ENCODE measurements at places on chromosomes 1 and 21. TPM values are rescaled to one million over a fixed set of nuclear protein-coding genes. Genes with fewer than 3 reads are reported as not detected.

CTSK gene
- total RNA-seq = 6.6 TPM

OR2T33 gene
- not detected for total RNA-seq

SCMH1 gene
- total RNA-seq = 49.0 TPM

FCGR3B gene
- total RNA-seq = not detected

CD52 gene
- total RNA-seq = 3.2 TPM

LRRC39 gene
- total RNA-seq = 0.68 TPM

NUAK2 gene
- total RNA-seq = 20.0 TPM

GALE gene
- total RNA-seq = 26.3 TPM

DNA sequence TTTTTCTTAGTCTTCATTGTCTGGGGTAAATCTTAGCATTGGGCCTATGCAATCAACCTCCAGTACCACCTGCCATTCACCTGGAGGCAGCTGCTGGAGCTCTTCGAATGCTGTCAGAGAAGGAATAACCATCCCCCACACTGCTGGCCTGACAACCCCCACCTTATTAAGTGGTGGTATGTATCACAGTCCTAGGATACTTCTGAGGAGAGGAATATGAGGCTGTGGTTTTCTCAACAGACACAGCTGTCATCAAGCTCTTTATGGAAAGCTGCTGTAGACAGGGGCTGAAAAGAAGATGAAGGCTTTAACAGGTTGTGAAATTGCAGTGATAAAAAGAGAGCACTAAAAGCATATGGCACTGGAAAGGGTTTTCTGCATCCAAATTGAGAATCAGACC, 61.7 kb downstream of the TSEN15 start:
- no peak for DNase-seq

GRCh38 chr21:45278156-45278911, 9.4 kb downstream of the POFUT2 start:
- DNase-seq = no peak

GRCh38 chr1:156639601-156640101, 2.3 kb upstream of the BCAN start:
- no peak for DNase-seq

DNA sequence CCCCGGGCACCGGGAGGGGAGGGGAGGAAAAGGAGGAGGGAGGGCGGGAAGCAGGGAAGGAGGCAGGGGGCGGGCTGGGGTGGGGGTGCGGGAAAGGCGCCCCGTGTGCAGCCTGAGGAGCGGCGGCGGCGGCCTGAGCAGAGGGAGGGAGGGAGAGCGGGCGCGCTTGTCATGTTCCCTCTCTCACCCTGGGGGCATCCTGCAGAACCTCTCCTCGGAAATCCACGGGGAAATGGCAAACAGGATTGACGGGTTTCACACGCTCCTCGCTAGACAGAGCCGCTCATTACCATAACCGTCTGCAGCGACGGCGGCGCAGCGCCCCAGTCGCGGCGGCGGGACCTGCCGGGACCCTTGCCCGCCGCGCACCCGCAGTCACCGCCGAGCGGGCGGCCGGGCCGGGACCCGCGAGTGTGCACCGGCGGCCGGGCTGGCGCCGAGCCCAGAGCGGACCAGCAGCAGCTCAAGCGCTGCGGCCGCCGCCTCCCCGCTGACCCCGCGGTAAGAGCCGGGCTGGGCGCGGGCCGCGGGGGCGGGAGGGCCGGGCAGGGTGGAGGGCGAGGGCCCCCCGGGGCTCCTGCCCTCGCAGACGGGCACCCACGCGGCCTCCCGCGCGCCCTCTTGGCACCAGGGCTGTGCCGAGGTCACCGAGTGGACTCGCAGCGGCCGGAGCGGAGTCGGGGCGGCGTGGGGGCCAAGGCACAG, at the start of gene SERTAD4:
Gene SERTAD4, plus strand, starts transcription at position 286 of the 705 bp plus-strand sequence. CDS start 5,165 bp downstream, outside the sequence.
- peak; percentile 83 for DNase-seq

- no peak for DNase-seq
Observed at GRCh38 chr1:7749126-7749525, 22.0 kb upstream of the VAMP3 start.

DNA sequence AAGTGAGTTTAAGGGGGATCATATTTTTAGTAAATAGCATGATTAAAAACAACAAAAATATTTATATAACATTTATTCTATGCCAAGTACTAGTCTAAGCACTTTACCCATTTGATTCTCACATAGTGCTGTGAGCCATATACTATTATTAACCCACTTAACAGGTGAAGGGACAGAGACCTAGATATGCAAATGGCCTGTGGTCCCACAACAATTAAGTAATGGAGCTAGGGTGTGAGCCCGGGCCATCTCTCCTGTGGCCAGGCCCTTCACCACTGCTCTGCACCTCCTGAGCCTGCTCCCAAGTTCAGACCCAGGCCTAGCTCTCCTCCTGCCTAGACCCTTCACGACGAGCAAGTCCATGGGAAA, 537 bp downstream of the ASCL5 start:
- no peak for DNase-seq

DNA sequence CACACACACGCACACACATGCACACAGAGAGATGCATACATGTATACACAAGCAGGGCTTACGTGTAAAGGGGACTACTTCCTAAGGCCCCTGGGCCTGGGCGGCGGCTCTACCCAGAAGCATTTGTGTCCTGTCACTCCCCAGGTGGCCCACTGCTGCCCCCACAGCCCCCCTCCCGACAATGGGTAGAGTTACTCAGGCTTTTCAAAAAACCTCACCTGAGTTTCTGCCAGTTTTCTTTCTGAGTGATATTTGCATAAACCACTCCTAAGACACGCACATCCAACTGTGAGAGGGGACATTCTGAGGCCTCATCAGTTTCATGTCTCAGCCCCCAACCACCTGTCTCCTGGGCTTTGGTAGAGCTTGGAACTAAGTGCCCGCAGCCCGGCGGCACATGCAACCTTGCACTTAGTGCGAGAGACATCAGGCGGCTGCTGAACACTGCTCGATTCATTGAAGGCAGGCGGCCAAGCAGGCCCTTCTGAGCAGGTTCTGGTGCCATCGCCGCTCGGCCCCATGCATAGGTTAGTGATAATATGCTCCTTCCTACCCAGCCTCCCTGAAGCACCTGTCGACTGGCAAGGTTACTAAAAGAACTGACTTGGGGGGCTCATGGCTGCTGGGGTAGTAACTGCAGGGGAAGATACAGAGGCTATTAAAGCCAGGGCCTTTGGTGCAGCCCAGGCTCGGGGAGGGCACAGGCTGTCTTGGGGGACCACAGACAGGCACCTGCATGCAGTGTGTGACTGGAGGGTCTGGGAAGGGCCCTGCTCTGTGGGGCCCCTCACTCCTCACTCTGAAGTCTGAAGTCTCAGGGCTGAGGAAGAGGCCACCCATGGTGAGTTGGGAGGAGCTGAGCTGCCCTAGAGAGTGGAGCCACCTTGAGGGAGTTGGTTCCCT, 364.2 kb upstream of the VAMP3 start:
- peak; percentile 3 for DNase-seq

- DNase-seq = no peak
Observed at GRCh38 chr1:12692967-12693782, 22.7 kb upstream of the AADACL3 start.

DNA sequence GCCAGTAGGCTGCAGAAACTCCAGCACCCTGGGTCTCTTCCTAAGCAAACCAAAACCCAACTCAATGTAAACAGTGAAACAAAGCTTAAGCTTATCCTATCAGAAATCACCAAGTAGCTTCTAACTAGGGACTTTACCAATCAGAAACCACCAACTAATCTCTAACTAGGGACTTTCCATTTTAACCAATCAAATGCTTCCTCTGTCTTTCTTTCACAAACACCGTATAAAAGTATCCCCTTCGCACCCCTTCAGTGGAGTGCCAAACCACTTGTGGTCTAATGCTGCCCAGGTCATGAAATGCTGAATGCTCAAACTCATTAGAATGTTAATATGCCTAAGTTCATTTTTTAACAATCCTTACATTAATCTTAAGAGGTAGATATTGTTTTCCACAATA, 250.5 kb upstream of the DUSP10 start:
- DNase-seq = no peak

- DNase-seq = no peak
Observed at GRCh38 chr1:119762953-119763352, 5.8 kb downstream of the HMGCS2 start.

DNA sequence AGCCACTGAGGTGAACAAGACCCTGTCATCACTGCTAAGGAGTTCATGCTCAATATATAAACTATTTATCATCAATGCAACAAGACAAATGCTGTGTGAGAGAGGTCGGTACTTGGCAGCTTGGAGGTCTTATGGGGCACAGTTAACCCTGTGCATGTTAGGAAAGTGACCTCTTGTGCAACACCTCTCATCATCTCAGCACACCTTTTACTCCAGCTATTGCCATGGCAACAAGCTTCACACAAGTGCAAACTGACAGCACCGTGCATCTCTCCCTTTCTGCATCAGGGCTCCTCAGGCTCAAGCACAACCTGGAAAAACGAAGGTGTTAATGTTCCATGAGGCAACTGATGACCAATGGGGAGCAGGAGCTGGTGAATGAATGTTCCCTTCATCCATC, 14.7 kb upstream of the MYSM1 start:
- DNase-seq = no peak

GRCh38 chr21:23952269-23952668, 1655.0 kb downstream of the MRPL39 start:
- no peak for DNase-seq

DNA sequence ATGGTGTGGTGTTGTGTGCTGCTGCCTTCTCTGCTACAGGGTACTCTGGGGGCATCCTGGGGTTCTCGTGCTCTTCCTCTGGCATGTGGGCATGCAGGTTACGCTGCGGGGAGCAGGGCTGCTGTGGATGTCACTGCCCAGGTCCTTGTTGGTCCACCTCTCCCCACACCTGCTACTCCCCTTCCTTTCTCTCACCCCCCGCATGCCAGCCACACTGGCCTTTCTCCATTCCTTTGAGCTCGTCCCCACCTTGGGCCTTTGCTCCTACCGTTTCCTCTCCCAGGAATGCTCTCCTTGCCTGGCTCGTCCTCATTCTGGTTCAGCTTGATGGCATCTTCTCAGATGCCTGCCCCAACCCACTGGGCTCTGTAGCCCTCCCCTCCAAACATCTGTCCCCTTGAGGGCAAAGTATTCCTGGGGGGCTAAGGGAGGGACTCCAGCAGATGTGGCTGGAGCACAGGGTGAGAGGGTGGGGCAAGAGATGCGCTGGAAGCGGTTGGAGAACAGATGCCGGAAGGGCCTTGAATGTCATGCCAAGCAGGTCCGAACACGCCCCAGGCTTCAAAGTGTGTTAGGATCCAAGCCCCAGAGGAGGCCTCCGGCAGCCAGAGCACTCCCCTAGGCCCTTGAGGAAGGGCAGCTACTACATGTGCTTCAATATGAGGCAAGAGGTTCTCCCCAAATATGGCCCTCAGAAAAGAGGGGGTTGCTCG, 23.4 kb downstream of the DMRTB1 start:
- no peak for DNase-seq

DNA sequence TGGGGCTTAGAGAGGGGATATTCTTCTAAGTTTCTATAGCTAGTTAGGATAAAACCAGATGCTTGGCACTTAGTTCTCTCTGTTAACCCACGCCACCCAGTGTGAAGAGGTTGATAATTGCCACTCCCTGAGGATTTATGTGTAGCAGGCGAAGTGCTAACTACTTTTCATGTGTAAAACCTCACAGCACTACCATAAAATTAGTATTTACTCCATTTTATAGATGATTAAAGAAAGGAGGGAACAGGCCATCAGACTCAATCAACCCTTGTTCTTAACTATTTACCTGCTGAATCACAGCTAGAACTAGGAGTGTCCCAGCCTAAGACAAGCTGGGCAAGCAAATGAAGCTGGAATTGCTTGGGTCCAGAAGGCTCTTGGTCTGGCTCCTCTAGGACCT, 8.9 kb downstream of the LIN28A start:
- DNase-seq = no peak

DNA sequence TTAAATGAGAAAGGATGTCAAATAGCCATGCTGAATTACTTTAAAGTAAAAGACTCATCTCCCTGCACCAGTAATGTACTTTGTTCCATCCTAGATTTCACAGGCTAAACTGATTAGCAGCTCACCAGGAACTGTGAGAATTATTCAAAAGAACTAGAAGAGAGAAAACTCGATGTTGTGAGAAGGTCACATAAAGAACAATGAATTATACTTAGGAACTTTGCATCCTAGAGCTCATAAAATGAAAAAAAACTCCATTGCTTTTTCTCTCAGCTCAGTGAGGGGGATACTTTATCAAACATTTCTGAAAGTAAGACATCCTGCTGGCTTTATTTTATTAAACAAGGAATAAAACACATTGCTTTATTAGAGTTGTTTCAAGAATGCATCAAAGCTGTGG, 278.5 kb downstream of the MRPL39 start:
- DNase-seq = no peak

DNA sequence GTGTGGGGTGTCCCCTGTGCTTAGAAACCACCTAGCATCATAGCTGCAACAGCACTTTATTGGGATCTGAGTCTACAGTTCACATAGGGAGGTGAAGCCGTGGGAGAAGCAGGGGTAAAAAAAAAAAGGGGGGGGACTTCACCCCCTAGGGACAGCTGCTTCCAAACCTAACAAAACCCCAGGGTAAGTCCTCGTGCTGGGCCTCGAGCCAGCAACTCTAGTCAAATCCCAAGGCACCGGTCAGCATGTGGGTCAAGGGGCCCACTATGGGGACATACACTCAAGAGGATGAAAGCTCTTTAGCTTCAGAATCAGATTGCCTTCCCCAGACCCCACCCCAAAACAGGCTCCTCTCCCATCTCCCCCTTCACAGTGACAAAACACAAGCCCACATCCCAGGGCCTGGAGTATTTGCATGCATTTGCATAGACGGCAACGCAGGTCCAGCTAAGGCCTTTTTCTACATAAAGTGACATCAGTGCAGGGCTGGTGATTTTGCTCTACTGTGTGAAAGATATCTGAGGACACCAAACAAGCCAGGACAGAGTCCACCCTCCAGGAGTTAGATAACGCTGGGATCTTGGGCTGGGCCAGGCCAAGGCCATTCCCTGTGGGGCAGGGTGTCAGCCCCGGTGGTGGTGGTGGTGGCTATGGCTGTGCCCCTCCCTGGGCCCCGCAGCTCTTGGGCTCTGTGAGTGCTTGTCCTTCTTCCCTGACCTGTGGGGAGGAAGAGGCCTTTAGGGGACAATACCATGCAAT, 8.1 kb upstream of the PMVK start:
- no peak for DNase-seq
